Left renal pelvis (tissue), 4 donors: ENCODE measurements at places on chromosomes 12 and 14. TPM values are rescaled to one million over a fixed set of nuclear protein-coding genes. Genes with fewer than 3 reads are reported as not detected.
A peak's percentile ranks its signal among the peaks of the same experiment; 100 is the strongest.

Gene DENR
- polyA plus RNA-seq = 94.5 TPM

Gene TCL1B
- polyA plus RNA-seq = not detected

Gene OLR1
- polyA plus RNA-seq = 0.97 TPM

Gene TAS2R42
- not detected for polyA plus RNA-seq

Gene G2E3
- polyA plus RNA-seq = 27.9 TPM

Gene MYF5
- polyA plus RNA-seq = not detected

- DNase-seq = no peak
Observed at GRCh38 chr14:61466249-61466904, 145.0 kb downstream of the PRKCH start.

- no peak for DNase-seq
Observed at GRCh38 chr12:62754706-62755105, 180.2 kb downstream of the PPM1H start.

DNA sequence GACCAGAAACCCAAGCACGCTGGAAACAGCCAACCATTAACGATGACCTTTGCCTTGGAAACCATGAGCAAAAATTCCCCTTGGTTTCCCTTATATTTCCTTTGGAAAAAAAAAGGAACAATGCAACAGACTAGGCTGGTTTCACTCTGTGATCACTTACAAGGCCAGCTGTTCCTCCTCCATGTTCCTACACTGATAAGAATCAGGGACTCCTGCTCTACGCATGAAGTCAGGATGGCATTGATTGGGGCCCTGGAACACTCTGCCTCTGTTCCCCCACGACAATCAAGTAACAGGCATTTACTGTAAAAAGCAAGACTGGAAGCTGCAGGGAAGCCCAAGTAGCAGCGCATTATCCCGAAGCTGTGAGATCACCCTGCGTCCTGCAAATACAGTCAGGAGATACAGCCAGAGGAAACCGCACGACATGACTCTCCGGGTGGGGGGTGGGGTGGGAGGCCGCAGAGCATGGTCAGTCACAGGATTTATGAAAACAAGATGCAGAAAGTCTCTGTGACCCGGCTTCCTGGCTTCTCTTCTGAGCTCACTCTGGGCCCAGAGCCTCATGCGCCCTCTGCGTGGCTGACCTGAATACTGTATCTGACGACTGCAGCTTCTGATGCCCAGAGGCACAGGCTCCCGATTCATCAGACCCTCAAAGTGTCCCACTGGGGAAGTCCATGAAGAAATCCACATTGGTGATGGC lies 31.1 kb downstream of the SSH1 start:
- DNase-seq = no peak

GRCh38 chr14:69378274-69378673 lies 19.8 kb downstream of the ERH start:
- no peak for DNase-seq

DNA sequence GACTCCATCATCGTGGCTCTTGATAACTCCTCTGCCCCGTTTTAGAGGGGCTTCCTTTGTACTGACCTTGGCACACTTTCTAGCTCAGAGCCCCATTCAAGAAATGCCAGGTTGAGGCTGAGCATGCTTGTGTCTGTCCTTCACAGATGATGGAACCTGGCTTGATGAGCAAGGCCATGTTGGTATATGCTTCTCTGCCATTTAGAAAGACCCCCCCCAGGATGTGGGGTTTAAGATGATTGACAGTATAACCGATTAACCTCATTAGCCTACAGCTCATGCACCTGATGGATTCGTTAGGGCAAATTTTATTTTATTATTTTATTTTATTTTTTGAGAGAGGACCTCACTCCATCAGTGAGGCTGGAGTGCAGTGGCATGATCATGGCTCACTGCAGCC lies 21.0 kb downstream of the BATF start:
- DNase-seq = no peak

GRCh38 chr12:15011162-15011561 lies 38.3 kb downstream of the PDE6H start:
- DNase-seq = no peak

DNA sequence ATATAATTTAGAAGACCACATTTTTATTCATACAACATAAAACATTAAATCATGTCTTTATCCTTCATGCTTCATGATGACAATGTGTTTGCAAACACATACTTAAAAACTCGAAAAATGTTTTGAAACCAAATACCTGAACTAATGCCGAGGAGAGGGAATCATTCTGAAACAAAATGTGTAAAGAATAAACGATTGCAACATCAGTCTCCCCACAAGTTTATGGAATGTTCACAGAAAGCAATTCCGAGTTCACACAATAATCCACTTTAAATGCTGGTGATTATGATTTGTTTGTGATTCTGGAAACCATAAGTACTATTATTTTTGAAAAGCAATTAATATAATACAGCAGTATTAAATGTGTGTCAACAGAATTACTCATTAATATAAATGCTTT lies 84.5 kb upstream of the PDZRN4 start:
- DNase-seq = no peak

DNA sequence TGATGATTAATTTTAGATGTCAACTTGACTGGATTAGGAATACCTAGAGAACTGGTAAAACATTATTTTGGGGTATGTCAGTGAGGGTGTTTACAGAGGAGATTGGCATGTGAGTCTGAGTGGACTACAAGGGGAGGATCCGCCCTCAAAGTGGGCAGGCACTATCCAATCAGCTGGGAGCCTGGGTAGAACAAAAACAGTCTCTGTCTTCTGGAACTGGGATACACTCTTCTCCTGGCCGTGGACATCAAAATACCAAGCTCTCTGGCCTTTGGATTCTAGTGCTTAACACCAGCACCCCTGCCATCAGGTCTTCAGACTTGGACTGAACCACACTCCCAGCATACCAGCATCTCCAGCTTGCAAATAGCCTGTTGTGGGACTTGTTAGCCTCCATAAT lies 4.4 kb upstream of the SCAF11 start:
- DNase-seq = no peak

GRCh38 chr12:32975122-32975521 lies 78.5 kb upstream of the PKP2 start:
- DNase-seq = no peak

- no peak for DNase-seq
Observed at GRCh38 chr12:101599771-101600484, 5.2 kb downstream of the MYBPC1 start.

DNA sequence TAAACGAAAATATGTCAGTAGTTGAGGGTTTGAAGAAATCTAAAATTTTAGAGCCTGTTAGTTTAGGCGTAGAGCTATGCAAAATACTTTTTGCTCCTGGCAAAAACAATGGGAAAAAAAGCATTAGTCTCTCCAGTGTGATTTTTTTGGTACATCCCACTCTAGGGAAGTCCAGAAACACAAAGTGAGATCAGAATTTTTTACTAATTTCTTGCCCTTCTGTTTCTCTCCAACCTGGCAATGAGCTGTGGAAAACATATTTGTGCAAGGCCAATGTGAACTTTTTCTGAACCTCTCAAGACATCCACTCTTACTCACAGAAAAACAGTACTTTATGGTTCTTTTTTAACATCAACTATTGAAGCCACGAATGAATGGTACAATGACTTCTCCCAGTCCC lies 56.9 kb upstream of the DCN start:
- DNase-seq = no peak

DNA sequence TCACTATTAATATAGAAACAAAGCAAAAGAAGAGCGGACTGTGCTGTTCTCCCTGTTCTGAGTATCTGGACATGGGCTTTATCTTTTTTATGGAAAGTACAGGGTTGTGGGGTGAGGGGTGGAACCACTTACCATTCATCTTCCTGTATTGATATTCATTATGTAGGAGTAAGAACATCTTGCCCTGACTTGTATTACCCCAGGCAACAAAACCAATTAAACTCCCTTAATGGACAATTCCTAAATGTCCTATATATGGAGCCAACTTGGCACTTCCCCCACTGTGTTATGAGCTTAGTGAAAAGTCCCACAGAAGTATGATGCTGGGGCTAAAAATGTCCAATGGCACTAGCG lies 139.9 kb upstream of the KRR1 start:
- DNase-seq = no peak

DNA sequence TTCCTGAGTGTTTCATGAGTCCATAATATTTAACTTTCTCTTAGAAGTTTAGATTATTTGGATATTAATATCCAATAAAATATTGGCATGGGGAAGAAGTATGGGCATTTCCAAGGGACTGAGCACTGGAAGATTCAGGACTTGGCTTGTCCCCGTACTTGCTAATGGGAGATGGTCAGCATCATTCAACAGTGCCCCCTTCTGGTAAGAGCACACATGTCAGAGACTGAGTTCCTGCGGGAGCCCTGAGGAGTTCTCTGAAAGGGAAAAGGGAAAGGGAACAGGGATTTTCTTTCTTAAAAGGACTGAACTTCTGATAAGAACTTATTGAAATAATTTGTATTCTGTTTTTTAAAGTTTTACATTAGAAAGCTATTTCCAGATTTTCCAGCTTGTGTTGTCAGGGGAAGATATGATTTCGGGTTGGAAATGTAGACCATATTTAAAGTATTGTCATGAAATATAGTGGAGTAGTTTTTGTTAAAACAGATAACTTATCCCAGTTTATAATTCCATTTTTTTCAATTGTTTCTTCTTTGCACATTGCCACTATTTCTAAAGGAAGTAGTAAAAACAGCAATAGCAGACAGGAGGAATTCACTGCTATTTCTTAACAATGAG lies 59.8 kb upstream of the C12orf71 start:
- DNase-seq = peak; percentile 48

DNA sequence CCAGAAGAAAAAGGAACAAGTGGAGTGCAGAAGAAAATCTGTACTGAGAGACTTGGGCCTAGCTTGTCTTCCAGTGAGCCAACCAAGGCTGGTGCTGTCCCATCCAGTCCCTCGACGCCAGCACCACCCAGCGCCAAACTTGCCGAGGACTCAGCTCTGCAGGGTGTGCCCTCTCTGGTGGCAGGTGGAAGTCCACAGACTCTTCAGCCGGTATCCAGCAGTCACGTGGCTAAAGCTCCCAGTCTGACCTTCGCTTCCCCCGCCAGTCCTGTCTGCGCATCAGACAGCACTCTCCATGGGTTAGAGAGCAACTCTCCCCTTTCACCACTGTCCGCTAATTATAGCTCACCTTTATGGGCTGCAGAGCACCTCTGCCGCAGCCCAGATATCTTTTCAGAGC lies 15.6 kb downstream of the CIPC start:
- DNase-seq = no peak

GRCh38 chr12:57549203-57549908 lies 488 bp upstream of the KIF5A start:
- DNase-seq = no peak

GRCh38 chr14:51441001-51441400 lies 201.0 kb downstream of the TMX1 start:
- DNase-seq = no peak
